Head of caudate nucleus (tissue), 42 donors: ENCODE measurements at places on chromosomes 12 and 14.

DNA sequence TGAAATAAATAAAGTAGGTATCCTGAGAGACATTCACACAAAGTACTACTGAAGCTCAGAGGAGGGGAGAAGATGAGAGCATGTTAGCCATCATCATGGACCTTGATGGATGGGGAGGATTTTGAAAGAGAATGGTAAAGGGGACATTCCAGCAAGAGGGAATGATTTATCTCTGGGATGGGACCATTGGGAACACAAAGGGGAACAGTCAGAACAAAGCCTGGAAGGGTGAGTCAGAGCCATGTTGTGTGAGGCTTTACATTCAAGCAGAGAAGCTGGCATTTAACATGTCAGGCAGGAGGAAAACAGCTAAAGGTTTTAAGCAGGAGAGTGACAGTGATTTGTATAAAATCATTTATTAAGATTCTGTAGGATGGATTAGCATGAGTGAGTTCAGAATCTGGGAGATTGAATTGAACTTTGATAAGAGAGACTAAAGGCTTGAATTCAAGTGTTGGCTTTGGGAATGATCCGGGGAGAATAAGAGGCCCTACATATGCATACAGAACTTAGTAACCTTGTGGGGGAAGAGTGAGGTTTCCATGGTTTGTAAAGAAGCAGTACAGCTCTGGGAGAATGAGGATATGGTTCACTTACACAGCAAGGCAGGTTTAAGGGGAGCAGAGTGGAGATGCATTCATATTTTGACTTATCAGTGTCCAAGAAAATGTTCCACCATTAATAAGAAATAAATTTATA, 174.4 kb downstream of the SYT10 start:
- peak; percentile 7 for DNase-seq

DNA sequence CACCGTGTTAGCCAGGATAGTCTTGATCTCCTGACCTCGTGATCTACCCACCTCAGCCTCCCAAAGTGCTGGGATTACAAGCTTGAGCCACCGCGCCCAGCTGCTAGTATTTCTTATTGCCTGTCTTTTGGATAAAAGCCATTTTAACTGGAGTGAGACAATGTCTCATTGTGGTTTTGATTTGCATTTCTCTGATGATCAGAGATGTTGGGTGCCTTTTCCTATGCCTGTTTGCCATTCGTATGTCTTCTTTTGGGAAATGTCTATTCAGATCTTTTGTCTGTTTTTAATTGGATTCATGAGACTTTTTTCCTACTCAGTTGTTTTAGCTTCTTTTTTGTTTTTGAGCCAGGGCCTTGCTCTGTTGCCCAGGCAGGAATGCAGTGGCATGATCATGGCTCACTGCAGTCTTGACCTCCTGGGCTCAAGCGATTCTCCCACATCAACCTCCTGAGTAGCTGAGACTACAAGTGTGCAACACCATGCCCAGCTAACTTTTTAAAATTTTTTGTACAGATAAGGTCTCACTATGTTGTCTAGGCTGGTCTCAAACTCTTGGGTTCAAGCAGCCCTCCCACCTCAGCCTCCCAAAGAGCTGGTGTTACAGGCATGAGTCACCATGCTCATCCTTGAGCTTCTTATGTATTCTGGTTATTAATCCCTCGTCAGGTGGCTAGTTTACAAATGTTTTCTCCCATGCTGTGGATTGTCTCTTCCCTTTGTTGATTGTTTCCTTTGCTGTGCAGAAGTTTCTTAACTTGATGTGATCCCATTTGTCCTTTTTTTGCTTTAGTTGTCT, 65.9 kb downstream of the ACACB start:
- DNase-seq: no peak

- DNase-seq: no peak
These were observed 3.1 kb downstream of the PFKM start for GRCh38 chr12:48122065-48122834.

DNA sequence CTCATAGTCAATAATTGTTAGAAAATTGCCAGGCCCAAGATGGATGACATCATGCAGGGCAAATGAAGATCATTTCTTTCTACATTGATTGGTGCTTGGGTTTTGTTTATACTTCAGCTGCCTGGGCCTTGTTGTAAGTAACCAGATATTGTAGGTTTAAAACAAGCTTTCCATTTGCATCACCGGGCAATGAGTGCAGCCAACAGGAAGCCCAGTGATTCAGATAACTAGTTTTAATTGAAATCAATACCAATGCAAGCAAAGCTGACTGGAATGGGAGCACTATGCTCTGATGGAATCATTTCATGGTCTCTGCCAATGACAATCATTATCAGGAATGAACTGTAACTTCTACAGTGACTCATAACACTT, 279.3 kb downstream of the DUSP6 start:
- DNase-seq: no peak

- DNase-seq: no peak
These were observed 1.4 kb upstream of the CLMN start for GRCh38 chr14:95320955-95321600.

DNA sequence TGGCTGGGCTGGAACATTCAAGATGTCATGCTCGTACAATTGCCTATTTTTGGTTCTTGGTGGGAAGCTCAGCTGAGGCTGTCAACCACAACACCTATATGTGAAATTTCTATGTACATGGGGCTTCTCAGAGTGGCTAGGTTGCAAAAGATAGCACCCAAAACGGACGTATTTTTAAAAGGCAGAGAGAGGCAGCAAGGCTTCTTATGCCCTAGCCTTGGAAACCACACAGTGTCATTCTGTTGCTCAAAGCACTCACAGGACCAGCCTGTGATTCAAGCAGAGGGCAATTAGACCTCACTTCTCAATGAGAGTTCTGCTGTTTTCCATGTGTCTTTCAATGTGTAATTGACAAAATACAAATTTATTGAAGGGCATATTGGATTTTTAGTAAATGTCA, 134.0 kb downstream of the GXYLT1 start:
- no peak for DNase-seq
